ENCODE measurements at places on chromosomes 4 and X. TPM values are rescaled to one million over a fixed set of nuclear protein-coding genes. Genes with fewer than 3 reads are reported as not detected.
A peak's percentile ranks its signal among the peaks of the same experiment; 100 is the strongest.

BEX5 gene
- total RNA-seq, result 5.2 TPM

CABS1 gene
- not detected for total RNA-seq

CTSO gene
- 5.2 TPM for total RNA-seq

SUPT20HL1 gene
- not detected for total RNA-seq

CC2D2A gene
- not detected for total RNA-seq

ELF4 gene
- 48.7 TPM for total RNA-seq

GPRASP2 gene
- total RNA-seq, result 0.23 TPM

FOXO4 gene
- total RNA-seq, result 18.4 TPM

ATP1B4 gene
- total RNA-seq, result not detected

GABRG1 gene
- not detected for total RNA-seq

ZDHHC15 gene
- 0.03 TPM for total RNA-seq

DNA sequence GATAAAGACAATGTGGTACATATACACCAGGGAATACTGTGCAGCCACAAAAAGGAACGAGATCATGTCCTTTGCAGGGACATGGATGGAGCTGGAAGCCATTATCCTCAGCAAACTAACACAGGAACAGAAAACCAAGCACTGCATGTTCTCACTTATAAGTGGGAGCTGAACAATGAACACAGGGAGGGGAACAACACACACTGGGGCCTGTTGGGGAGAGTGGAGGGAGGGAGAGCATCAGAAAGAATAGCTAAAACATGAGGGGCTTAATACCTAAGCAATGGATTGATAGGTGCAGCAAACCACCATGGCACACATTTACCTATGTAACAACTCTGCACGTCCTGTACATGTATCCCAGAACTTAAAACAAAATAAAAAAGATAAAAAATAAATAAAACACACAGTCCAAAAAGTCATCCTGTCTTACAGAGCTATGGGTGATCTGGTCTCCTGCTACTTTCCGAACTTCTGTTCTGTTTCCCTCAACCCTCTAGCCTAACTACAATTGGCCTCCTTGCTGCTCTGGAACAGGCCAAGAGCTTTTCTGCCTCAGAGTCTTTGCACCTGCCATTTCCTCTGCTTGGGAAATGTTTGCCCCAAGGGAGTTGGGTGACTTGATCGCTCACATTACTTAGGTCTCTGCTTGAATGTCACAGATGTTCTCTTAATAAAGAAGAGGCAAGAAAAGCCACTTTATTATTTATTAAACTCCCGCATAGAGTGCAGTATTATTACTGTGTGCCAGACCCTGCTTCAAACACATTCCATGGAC, 1.1 kb upstream of the CD38 start:
- DNase-seq, result no peak

DNA sequence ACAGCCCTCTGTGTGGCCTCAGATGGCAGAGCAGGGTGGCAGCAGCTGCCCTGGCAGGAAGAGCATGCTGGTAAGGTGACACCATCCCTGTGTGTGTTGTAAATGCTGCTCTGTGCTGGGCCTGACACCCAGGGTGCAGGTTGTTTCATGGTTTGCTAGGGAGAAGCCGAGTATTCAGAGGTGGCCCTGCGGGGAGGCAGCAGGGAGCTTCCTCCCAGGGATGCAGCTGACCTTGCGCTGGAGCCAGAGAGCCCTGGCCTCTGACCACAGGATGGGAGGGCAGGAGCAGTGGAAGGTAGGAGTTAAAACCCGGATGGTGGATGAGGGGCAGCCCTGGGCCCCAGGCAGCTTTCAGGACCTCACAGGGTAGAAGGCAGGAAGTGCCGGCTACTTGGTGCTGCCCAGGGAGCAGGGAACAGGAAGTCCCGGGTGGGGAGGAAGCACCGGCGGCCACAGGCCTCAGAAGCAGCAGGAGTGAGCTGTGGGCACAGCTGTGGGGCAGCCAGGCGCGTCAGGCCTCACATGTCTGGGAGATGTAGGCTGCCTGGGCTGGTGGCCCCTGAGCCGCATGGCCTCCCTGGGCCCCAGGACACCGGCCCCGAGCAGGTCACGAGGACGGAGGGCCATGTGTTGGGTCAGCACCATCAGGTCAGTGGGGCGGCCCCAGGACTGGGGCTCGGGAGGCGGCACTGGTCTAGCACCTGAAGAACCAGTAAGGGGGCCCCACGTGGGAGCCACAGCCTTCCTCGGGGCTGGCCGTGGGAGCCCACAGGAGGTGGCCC, 19.1 kb downstream of the SH3BP2 start:
- peak; percentile 81 for DNase-seq

DNA sequence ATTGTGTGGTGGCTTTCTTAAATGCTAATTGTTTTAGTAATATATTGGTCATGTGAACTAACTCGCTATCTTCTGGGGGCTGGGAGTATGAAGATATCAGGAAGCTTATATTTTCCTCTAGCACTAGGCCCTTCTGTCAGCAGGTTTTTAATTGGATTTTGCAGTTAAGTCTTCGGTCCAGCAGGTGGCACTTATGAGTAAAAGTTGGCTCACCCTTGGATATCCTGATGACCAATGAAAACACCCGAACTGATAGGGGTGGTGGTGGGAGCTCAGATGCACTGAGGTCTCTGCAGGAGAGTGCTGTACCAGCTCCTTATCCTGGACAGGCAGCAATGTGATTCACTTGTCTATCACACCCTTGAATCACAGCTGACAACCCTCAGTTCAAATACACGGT, 1365.8 kb upstream of the DIAPH2 start:
- DNase-seq, result no peak

DNA sequence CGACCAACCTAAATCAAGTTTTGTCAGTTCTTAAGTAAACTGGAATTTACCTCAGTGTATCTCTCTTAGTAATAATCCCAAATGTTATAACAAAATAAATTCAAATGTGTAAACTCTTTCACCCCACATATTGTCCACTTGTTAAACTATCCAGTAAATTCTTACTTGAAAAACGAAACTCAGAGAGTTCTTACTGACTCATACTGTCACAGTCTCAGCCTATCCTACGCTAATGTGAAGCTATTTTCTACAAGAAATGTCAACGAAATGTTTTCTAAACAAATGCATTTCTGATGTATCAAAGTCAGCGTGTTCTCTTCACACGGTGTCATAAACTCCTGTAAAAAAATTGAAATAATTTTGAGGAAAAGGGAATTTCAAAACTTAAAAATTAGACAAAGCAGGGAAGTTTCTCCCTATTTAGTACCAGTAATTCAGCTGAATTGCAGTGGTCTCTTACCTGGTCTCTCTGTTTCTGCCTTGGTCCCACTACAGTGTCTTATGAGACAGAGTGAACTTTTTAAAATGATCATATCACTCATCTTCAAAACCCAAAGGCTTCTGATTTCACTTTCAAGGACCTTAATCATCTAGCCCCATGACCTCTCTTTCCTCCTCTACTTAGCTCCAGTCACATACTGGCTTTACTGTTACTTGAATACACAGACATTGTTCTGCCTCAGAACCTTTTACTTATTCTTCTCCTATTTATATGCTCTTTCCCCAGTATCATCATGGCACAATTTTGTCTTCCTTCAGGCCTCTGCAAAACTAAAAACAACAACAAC, 63.3 kb downstream of the DCAF8L1 start:
- no peak for DNase-seq

DNA sequence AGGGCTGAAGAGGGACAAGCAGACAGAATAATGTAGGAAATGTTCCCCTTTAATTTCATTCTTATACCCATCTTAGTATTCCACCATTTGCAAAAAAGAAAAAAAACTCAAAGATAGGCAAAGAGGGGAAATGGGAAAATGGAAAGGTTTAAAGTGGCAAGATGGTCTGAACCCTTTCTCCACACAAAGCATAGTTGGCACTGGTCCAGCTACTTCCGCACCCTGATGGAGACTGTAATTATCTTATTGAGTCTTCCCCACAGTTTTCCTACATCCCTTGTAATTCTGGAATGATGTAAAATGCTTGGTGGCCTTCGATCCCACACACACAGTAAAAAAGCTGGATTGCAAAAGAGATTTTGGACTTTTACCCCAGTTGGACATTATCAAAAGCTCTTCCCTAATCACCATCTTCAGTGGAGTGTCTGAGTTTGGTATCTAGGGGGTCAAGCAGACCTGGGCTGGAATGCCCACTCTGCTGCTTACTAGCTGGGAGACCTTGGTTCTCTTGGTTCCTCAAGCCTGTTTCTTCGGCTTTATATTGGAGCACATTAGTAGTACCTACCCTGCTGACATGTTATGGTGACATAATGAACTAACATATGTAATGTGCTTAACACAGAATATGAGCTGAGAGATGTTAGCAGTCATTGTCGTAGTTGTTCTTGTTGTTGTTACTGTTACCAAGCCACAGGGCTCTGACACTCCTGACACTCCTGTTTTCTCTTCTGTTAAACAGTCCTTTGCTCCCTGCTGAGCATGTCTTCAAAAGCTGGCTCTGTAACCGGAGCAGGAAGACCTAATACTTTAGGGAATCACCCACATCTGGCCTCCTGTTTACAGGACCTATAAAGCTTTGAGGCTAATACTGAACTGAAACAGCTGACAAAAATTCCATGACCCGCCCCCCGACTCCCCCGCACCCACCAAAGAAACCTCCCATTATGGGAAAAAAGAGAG, 4.7 kb downstream of the SRPX2 start:
- no peak for DNase-seq

GRCh38 chrX:134373736-134374135, 86.2 kb upstream of the HPRT1 start:
- no peak for DNase-seq

GRCh38 chrX:48025561-48025960, 18.8 kb downstream of the SPACA5 start:
- peak; percentile 32 for DNase-seq

GRCh38 chr4:25347971-25348370, 29.1 kb upstream of the ANAPC4 start:
- no peak for DNase-seq

- no peak for DNase-seq
Measured at GRCh38 chr4:140935254-140935653, 179.1 kb upstream of the TBC1D9 start.

GRCh38 chr4:54779036-54779435, 121.3 kb downstream of the KIT start:
- DNase-seq, result no peak

GRCh38 chr4:112563431-112564200, 47.6 kb upstream of the NEUROG2 start:
- DNase-seq, result no peak

GRCh38 chr4:168731706-168732414, 235.0 kb downstream of the PALLD start:
- no peak for DNase-seq

DNA sequence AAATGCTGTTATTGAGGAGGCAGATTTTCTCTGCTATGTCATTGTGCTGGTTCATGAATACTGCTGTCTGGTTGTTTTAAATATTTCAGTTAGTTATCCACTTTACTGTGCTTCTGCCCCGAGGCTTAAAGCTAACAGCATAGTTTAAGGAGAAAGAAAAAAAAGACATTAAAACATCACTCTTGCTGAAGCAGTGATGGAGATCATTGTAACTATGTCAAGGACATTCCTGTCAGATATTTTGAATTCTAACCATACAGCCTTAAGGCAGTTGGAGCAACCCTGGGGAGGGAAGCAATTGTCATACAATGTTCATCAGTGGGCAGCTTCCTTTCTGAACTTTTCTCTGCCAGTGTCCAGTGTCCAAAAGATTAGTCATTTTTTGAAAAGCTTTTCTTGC, 199.0 kb upstream of the DDX53 start:
- DNase-seq, result no peak

GRCh38 chr4:125317525-125317877, 2.7 kb downstream of the FAT4 start:
- peak; percentile 16 for DNase-seq

- no peak for DNase-seq
Measured at GRCh38 chr4:109760682-109761081, 30.8 kb upstream of the PLA2G12A start.

DNA sequence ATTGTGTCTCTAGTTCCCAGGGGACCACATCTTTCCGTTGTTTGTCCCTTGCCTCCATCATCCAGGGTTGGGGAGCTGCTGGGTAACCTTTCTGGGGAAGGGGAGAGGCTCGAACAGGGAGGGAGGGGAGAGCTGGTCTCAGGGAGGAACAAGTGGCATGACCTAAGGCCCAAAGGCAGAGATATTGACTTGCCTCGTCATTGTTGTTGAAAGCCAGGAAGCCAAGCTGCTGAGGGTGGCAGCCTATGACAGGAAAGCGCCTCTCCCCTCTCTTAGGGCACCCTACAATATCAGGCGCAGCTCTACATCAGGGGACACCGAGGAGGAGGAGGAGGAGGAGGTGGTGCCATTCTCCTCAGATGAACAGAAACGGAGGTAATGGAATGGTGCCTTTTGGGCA, 20.8 kb downstream of the ZNF185 start:
- DNase-seq, result no peak

DNA sequence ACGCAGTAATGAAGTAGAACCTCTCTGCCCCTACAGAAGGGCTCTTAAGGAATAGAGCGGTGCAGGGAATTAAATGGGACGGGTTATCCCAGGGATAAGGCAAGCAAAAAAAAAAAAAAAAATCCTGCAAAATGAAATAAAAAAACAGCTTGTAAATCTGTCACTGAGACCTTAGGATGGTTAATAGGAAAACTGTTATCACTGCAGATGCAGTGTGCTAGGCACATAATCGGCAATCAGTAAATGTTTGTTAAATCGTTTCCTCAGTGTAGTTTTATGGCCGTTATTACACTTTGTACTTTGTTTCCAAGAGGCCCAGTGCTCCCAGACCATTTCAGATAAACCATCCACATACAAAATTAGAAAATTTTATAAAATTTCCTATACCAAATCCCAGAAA, 1.0 kb downstream of the HNRNPH2 start:
- DNase-seq, result no peak

DNA sequence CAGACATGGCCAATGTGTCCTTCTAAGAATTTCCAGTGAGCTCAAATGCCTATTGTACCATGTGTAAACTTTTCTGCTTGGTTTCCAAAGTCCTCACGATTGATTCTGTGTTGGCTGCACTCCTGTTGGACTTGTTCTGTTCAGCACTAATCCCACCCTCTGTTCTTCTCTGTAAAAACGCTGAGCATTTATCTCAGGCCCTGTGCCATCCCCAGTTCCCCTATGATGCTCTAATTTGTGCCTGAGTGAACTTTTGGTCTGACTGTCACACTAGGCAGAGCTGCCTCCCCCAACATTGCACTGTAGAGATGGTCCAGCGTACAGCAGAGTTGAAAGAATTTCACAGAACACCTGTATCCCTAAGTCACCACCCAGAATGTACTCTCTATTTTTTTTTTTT, 76.1 kb upstream of the STS start:
- DNase-seq, result no peak

DNA sequence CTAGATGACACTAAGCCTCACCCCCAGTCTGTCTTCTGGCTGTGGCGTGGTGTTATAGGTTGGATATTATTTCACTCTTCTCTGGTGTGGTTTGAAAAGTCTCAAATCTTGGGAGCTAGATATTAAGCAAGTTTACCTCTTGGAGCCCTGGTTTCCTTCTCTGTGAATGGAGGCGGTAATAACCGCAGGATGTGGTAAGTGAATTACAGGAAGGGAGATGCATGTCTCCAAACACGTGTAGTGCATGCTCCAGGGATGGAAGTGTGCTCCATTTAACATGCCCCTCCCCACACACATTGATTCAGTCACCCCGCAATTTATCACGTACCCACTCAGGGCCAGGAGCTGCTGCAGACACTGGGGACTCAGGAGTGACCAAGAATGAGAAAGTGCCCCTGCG, 4.9 kb downstream of the ZNF275 start:
- DNase-seq, result no peak

GRCh38 chrX:47817421-47817820, 19.3 kb upstream of the ZNF81 start:
- no peak for DNase-seq
